ENCODE measurements at places on chromosomes 6 and 20.

GRCh38 chr20:35151736-35152135, 4.6 kb upstream of the EDEM2 start:
- DNase-seq: peak; percentile 78

DNA sequence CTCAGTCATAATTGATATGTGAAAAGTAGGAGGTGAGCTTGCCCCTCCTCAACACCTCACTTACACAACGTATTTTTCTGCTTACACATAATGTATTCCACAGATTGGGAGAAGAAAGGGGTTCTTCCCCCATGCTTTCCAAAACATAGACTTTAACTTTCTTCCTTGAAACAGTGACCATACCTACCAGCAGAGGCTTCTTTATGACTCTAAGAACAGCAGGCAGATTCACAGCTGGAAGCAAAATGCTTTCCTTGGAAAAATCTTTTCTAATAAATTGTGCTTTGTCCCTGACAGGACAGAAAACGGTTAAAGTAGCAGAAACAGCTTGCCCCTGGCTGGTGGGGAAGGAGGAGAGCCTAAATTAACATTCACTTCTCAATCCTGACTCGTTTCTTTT, 629.1 kb upstream of the IMPG1 start:
- DNase-seq: no peak

DNA sequence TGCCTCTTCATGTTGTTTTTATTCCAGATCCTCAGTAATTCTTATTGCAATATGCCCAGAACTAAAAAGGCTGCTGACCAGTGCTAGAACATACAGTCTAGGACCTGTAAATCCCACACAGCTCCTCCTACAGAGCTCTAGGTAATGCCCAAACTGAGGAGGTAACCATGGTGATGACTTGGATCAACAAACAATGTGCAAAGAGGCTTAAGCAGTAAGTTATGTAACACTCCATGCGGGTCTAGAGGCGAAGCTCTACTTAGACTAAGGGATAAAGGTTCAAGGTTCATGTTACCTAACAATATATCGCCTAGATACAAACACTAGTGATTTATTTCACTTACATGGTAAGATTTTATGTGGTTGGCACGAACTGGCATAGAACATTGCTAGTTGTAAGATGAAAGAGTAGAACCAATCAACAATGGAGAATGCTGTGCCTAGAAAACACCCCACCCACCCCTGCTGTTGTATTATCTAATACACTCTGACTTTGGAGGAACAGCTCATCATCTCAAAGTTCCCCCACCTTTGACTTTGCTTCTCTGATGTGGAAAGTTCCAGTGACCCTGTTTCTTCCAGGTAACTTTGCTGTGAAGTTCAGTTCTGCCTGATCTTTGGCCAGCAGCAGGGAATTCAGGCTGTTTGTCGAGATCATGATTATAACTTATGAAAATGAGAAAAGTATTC, 242.4 kb downstream of the ALDH8A1 start:
- no peak for DNase-seq

DNA sequence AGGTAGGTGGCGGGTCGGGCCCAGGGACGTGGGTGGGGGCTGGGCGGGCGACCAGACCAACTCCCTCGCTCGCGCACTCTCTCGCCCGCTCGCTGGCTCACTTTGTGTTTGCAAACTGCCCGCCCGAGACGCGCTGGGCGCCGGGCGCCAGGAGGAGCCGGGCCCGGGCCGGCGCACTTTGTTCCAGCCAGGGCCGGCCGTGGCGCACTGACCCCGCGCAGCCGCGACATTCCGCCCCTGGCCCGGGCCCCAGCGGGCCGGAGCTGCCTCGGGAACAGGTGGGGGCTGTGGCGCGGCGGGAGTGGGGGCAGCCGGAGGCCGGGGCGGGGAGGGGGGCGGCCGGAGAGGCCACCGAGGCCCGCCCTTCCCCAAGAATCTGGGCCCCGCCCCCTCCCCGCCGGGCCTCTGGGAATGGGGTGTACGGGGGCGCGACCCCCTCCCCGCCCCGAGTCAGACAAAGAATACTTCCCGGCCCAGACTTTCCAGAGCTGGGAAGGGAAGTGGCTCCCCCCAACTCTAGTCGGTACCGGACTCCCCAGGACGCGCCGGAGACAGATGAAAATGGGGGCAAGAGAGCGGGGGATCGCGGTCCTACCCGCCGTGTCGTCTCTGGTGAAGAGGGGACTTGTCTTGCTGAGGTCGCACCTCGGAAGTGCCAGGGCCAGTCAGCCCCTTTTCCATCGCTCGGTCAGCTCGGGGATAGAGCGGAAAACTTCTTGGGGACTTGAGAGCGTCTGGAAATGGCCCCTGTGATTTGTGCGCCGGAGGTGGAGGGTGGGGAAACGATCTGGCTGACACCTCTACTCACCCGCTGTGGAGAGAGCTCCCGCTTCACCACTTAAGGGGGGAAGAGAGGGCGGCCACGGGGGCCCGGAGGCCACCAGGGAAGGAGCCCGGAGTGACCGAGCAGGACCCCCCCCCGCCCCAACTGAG, 951 bp downstream of the FOXP4 start:
- DNase-seq: no peak

DNA sequence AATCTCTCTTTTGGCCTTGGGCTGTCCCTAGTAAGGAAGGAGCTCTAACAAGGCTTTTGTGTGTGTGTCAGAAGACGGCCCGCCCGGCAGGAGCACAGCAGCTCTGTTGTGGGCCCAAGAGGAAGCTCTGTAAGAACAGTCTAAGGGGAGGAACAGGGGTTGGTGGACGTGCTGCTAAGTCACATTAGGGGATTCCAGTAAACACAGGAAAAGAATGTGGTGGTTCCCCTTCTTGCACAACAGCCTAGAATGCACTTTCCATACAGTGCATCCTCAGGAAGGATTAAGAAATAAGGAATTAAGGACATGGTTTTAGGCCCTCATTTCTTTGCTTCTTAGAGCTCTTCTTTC, 114.5 kb downstream of the RNF144B start:
- DNase-seq: peak; percentile 45

DNA sequence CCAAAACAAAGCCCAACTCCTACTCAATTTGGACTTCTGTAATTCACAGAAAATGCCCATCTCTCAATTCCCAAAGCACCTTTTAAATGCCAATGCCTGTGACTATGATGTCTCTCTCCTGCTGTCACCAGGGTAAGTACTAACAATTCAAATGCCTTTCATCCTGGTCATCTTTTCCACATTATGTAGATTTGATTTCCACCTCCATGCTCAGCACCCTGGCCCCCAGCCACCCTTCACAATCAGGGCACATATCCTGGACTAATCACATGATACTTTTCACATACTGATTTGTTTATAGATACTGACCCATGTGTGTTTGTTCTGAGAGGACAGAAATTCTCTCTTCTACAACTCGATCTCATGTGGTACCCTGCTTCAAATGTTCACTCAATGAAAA, 236.3 kb downstream of the PTPRK start:
- DNase-seq: no peak

- DNase-seq: no peak
Observed at GRCh38 chr6:12973386-12973785, 256.8 kb downstream of the PHACTR1 start.

DNA sequence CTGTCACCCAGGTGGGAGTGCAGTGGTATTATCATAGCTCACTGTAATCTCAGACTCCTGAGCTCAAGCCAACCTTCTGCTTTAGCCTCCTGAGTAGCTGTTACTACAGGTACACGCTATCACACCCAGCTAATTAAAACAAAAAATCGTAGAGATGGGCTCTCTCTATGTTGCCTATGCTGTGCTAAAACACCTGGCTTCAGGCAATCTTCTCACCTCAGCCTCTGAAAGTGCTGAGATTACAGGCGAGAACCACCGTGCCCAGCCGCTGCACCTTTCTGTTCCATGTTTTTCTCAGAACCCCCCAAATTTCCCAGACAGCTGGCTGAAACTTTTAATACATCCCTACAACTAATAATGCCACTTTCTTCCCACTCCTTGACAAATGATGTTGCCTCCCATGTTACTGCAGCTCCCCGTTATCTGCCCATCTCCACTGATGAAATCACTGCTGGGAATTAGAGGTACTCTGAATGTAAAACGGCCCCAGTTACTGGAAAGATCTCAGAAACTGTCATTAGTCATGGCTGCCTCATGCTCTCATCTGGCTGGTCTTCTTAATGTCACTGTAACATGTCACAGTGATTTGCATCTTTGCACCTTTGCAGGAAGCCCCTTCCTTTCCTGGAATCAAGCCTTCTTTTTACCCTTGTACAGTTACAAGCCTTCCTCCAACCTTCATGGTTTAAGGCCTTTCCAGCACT, 697.5 kb downstream of the PRKN start:
- no peak for DNase-seq

- no peak for DNase-seq
Observed at GRCh38 chr20:32517914-32518592, 67.1 kb downstream of the NOL4L start.

DNA sequence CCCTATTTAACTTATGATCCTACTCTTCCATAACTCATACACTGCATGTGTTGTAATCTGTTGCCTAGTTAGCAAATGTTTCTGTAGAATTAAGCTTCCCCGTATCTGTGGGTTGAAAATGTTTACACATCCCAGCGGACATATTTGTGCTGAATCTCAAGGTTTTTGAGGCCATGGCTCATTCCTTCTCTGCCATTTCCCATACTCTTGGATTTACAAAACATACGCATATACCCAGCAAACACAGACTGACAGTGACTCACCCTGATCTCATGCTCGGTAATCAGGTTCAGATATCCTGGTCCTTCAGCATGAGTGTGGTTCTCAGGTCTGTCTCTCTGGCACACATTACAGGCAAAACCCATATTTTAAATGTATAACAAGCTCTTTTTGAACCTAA, 58.7 kb downstream of the AGPAT4 start:
- DNase-seq: peak; percentile 96

GRCh38 chr20:45589725-45590124, 10.6 kb upstream of the WFDC8 start:
- DNase-seq: no peak

Measured in AG09319 (cell line).